ENCODE measurements at places on chromosomes 12 and 14.
A peak's percentile ranks its signal among the peaks of the same experiment; 100 is the strongest.

DNA sequence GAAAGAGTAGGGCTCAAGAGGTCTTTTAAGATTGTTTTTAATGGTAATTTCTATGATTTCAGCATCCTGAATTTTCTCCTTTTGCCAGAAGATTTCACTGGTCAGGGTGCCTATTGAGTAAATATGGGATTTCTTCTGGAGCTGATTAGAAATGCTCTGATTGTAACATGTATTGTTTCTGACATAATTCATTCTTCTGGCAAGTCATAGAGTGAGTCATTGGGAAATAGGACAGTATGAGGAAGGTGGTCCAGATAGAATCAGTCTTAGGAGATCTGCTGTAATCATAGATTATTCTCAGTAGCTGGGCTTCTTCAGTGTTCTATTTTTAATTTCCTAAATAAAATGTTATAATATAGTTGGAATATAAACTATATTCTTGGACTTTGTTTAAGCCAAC, 182.0 kb upstream of the NAV3 start:
- no peak for DNase-seq

GRCh38 chr12:62466594-62467491, at the start of gene MON2:
MON2 (plus strand) TSS chr12:62466826; CDS start chr12:62467208, 382 bp downstream.
- peak; percentile 82 for DNase-seq

- DNase-seq = no peak
These were observed 57.4 kb downstream of the DGLUCY start for GRCh38 chr14:91171291-91171690.

GRCh38 chr12:11891754-11892386, 178.9 kb upstream of the BCL2L14 start:
- no peak for DNase-seq

DNA sequence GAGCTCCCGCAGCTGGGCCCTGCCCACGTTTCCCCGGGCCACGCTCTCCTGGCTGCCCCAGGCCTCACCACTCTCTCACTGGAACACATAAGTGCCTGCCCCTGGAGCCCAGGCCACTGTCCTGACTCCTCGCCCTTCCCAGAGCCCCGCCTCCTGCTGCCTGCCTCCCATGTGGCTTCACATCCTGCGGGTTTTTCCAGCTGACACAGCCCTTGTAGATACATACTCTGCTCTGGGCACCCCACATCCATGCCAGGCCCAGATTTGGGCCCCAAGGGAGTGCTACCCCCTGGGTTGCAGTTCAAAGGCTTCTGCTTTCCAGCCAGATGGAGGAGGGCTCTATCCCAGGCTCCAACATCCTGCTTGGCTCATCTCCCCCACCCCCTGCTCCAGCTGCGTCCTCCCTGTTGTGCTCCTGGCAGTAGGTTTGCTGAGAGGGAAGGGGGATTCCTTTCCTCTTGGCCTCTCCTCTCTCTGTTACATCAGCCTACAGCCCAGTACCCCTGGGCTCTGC, 60.1 kb downstream of the TSPAN9 start:
- DNase-seq = no peak

DNA sequence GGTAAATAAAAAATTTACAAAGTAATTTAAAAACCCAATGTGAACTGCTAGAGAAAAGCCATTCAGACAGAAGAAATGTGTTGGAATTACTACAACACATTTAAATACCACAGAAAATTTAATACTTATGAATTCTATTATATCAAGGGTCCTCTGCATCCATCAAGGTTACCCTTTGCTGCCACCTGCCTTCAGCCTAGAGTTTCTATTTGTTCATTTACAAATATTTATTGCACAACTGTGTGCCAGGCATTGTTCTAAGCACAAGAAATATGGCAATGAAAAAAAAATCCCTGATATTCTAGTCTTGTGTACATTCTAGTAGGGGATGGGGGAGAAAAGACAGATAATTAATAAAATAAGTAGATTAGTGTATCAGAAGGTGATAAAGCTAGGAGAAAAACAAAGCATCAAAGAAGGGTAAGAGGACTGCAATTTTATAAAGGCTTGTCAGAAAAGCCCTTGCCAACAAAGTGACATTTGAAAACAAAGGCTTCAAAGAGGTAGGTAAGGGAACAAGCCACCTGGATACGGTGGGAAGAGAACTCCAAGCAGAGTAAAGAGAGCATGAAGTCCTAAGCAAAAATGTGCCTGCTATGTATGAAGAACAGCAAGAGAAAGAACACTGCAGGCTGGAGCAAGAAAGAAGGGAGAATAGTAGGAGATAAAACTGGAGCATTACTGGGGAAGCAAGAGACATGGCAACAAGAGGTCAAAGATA, 59.1 kb upstream of the SLC6A13 start:
- DNase-seq = no peak

DNA sequence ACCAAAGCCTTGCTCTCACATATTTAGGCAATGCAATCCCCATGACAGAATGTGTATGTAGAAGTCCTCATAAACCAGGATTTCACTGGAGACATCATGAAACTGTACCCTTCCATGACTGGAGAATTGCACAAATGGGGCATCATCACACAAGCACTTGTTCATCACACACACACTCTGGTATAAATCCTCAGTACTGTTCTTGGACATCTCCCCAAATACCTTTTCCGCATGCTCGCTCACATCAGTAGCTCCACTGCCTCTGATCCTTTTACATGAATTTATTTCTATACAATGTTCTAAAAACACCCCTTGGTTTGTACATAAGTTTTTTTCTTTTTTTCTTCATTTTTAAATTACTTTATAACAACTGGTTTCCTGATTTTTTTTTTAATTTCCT, 3.3 kb upstream of the ING4 start:
- no peak for DNase-seq

- DNase-seq = peak; percentile 15
These were observed 69.8 kb upstream of the PYGL start for GRCh38 chr14:51014086-51014485.

DNA sequence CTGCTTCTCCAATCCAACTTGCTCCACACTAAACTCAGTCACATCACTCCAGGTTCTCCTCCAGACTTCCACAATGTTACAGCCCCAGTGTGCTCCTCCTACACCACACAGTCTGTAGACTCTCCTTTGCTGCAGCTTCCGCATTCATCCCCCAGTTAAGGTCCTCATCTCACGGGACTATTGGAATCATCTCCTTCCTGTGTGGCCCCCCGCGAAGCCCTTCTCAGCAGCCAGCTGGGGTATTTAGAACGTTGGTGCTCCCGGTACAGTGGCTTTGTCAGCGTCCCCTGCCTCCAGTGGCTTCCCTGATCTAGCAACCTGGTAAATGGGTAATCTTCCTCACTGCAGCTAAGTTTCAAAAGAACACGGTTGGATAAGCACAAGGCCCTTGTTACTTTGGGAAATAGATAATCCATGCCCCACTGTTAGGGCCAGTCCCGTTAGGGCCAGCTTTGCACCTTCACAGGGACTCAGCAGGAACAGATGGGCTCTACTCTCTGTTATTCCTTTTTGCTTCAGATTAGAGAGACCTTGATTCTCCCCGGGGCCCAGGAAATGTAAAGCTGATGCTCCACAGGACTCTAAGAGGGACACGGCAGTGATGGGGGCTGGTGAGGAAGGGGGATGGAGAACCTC, 823 bp upstream of the TSPAN11 start:
- no peak for DNase-seq

DNA sequence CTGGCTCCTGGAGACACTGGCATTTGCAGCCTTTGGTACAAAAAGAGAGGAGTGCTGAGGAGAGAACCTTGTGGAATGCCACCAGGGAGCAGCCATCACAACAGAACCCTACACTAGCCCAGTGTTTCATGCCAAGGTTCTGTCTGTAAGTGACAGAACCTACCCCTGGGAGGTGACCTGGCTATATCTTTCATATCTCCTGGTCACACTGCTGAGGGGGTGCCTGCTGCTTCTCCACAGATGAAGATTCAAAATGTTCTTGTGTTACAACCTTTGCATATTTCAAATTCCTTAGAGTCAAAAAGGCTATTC, 12.7 kb upstream of the EIF4B start:
- DNase-seq = no peak

- no peak for DNase-seq
These were observed 2.9 kb upstream of the B3GNT4 start for GRCh38 chr12:122200541-122201175.

All from nucleus accumbens (tissue), 56 donors.